ENCODE measurements at places on chromosomes 3 and 15. TPM values are rescaled to one million over a fixed set of nuclear protein-coding genes. Genes with fewer than 3 reads are reported as not detected.

CGGBP1 gene
- 57.3 TPM for polyA plus RNA-seq

CD47 gene
- 86.4 TPM for polyA plus RNA-seq

IFT57 gene
- 55.0 TPM for polyA plus RNA-seq

NPAP1 gene
- polyA plus RNA-seq, result not detected

DPPA2 gene
- polyA plus RNA-seq, result 0.12 TPM

SKOR1 gene
- polyA plus RNA-seq, result 0.37 TPM

LRTM1 gene
- not detected for polyA plus RNA-seq

TERC gene
- polyA plus RNA-seq, result 1.3 TPM

RASGRF1 gene
- 1.0 TPM for polyA plus RNA-seq

GAP43 gene
- not detected for polyA plus RNA-seq

ITIH4 gene
- polyA plus RNA-seq, result 21.5 TPM

CHRNA7 gene
- 0.16 TPM for polyA plus RNA-seq

RTP1 gene
- not detected for polyA plus RNA-seq

B3GNT5 gene
- 0.22 TPM for polyA plus RNA-seq

TGM5 gene
- not detected for polyA plus RNA-seq

TRPC1 gene
- polyA plus RNA-seq, result 0.85 TPM

PLA2G4D gene
- polyA plus RNA-seq, result not detected

Measured in B cell (primary cell).